Activated CD8-positive, alpha-beta memory T cell treated with anti-CD3 and anti-CD28 coated beads for 4 hours (primary cell): ENCODE measurements at places on chromosomes 1 and 21.

- no peak for DNase-seq
These were observed 6.1 kb downstream of the TPRG1L start for GRCh38 chr1:3630914-3631313.

- no peak for DNase-seq
These were observed 73.6 kb downstream of the TBX15 start for GRCh38 chr1:118914379-118915161.

DNA sequence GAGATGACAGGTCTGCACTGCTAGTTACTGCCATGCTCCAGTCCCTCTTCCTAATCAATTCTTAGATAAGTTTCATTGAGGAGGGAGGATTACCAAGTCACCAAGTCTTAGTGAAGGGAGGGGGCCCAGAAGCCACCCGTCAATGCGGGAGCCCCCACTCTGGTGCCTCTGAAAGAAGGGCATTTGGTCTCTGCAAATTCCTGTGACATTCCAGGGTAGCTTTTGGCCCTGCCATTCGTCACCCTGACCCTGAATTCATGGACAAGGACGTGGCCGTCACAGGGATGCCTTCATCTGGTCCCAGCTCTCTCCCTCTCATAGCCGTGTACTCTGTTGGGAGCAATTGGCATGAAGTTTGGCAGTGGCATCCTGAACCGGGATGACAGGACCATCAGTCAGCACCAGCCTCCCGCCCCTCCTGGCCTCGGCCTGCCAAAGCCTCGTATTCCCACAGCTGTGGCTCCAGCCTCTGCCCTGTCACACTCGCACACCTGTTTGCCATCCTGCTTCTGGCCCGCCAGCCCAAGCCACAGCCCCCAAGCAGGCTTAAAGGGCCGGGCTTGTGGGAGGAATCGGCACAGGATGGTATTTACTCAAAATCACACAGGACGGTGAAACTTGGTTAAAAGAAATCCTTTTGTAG lies 150.7 kb downstream of the CLIC6 start:
- no peak for DNase-seq

DNA sequence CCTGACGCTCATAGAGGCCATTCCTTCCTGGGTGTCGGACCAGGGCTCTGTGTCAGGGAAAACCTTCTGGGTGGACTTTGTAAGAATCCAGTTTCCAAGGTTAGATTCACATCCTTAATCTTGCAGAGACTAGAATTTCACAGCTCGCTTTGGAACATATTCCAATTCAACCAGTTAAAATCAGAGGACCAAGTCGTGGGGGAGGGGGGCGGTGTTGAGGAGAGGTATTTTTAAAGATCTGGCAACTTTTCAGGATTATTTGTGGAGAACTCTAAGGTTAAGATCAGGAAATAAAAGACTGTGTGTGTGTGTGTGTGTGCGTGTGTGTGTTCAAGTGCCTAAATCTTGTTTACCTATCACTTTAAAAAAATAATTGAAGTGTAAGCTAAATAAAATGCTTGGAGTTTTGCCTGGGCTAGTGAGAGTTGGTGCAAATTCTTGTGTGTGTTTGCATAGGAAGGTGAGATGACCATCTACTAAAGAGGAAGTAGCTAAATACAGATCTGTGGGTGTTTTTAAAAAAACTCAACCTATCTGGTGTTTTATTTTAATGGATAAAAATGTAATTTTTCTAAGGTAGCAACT lies 21.8 kb downstream of the TENT5C start:
- DNase-seq, result no peak

- no peak for DNase-seq
These were observed 223.0 kb downstream of the LTN1 start for GRCh38 chr21:28769683-28770082.

DNA sequence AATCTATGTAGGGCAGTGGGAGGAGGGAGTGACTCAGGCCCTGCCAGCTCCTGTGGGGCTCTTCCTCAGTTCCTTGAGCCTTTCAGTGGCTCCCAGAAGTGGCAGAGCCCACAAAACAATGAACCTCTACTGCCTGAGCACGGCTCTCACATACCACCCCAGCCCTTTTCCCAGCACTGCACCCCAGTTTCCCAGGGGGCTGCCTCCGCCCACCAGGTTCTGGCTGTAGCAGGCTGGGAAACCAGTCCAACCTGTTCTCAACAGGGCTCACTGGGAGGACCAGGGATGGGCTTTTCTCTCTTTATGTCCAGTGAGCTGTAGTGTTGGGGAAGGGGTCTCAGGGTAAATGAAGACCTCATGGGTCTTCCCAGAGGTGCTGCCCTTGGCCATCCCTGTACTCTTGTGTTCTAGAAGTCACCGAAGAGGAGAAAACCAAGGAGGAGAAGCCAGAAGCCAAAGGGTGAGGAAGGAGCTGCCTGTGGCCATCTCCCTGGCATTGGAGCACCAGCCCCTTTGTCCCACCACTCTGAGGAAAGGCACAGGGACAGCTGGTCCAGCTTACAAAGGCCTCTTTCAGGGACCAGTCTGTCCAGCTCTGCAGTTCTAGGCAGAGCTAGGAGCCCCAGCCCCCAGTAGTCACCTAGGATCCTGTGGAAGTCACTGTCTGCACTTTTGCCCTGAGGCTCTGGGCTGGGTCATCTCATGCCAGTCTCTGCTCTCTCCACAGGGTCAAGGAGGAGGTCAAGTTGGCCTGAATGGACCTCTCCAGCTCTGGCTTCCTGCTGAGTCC lies 3.5 kb downstream of the MARCKSL1 start:
- DNase-seq, result no peak

GRCh38 chr1:227397354-227397978 lies 79.2 kb upstream of the CDC42BPA start:
- DNase-seq, result no peak
